ENCODE measurements at places on chromosomes 11 and 22.

GRCh38 chr11:83566950-83567349 lies 280.8 kb upstream of the CCDC90B start:
- DNase-seq: no peak

DNA sequence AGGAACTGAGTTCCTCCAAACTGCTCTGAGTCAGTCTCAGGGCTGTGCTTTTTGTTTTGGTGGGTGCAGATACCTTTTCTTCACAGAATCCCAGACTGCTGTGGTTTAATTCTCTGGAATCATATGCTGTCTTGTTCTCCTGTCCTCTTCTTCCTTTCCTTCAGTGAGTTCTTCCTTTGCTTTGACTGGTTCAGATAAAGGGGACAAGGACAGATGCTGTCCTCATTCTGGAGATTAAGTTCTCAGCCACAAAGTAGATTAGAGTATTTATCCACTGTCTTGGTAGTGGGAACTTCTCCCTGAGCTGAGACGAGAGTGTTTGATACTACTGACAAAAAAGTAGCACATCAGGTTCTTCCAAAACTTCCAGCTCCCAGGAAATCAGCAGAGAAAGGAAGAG lies 13.3 kb downstream of the ZDHHC5 start:
- no peak for DNase-seq

- no peak for DNase-seq
Observed at GRCh38 chr11:63873311-63873710, 34.4 kb downstream of the MARK2 start.

GRCh38 chr11:34274712-34275398 lies 83.0 kb downstream of the ABTB2 start:
- no peak for DNase-seq

DNA sequence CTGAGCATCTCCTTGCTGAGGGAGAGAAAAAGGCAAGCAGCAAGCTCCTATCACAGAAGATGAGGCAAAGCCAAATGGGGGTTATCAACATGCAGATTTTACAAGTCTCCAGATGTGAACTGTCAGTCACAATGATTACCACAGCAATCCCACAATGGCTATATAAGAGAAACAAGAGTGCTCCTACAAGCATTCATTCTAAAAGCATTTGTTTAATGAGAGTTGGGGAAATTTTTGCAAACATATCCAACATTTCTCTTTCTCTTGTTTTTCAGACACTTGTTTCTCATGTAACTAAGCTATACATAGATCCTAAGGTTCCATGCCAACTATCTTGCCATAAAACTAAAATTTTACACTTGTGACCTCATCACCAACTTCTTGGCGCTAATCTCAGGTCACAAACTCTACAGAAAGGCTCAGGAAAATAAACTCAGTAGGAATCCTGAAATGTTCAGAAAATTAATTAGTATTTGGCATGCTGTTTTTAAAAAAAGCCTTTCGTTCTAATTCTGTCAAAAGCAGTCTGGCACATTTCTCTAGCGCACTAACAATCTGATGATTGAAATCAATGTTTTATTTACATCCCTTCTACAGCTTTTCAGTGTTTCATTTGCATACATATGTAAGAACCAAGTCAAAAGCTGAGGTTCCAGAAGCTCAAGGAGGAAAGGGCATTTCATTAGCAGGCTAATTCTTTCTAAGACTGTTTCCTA lies 199.5 kb downstream of the TTC28 start:
- no peak for DNase-seq

Data from NCI-H1694 treated with DMSO at 0.1 percent for 48 hours (cell line).